ENCODE measurements at places on chromosomes 2 and 18. TPM values are rescaled to one million over a fixed set of nuclear protein-coding genes. Genes with fewer than 3 reads are reported as not detected.

- no peak overlapping the region for H3K27ac ChIP-seq
- H3K4me3 ChIP-seq = no peak overlapping the region
- no peaks in the 10 kb centered on the region for H3K27me3 ChIP-seq
- H3K36me3 ChIP-seq = no peaks in the 10 kb centered on the region
- no peak for DNase-seq
- H3K4me1 ChIP-seq = no peaks in the 10 kb centered on the region
These were observed 961 bp downstream of the GPR55 start for GRCh38 chr2:230924092-230924469.

DNA sequence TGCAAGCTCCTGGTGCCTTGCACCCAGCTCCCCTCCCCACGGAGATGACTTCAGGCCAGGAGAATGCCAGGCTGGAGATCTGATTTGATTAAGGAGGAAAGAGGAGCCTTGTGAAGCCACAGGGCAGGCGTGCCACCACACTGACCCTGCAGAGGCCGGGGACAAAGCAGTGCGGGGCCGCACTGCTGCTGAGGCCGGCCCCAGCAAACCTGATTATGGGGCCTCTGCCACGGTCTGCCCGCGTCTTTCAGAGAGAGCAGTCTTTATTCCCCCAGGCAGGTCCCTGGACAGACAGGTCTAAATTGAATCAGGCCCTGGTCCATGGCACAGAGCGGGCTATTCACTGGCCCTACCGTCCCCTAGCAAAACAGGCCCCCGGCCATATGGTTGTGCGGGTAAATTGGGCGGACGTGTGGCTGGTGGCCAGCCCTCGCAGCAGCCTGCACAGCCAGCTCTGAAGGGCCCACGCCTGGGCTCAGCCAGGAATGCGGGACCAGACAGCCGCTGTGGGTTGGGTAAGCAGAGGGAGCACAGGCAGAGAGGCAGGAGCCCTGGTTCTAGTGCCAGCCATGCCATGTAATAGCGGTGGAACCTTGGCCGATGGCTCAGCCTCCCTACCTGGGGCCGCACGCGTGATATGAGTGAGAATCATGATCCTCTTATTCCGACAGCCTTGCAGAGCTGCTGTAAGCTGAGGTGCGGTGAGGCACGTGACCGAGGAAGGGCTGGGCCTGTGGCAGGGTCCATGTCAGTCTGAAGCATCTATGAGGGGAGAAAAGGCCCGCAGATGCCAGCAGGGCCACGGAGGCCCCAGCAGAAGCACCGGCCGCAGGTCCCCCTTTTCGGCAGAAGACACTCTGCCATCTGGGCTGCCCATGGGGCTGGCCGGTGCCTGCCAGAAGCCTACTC lies 97.3 kb upstream of the MYCN start:
- H3K4me3 ChIP-seq = no peak overlapping the region
- H3K36me3 ChIP-seq = no peaks in the 10 kb centered on the region
- peak overlapping the region; percentile 59 for H3K27ac ChIP-seq

- H3K4me3 ChIP-seq = no peak overlapping the region
- peak overlapping the region; percentile 69 for H3K27ac ChIP-seq
- H3K27me3 ChIP-seq = no peaks in the 10 kb centered on the region
- H3K4me1 ChIP-seq = peaks cover 3% of the 10 kb centered on the region
- H3K36me3 ChIP-seq = no peaks in the 10 kb centered on the region
- peak; percentile 30 for DNase-seq
These were observed 482.5 kb downstream of the NUP35 start for GRCh38 chr2:183606718-183607085.

- H3K27ac ChIP-seq = peak overlapping the region; percentile 82
- peaks cover 12% of the 10 kb centered on the region for H3K4me1 ChIP-seq
- peak; percentile 71 for DNase-seq
- H3K4me3 ChIP-seq = no peak overlapping the region
- H3K36me3 ChIP-seq = no peaks in the 10 kb centered on the region
These were observed 127.9 kb upstream of the SH3BP4 start for GRCh38 chr2:234823877-234824376.

REG3A gene
- 1.6 TPM for total RNA-seq

DNA sequence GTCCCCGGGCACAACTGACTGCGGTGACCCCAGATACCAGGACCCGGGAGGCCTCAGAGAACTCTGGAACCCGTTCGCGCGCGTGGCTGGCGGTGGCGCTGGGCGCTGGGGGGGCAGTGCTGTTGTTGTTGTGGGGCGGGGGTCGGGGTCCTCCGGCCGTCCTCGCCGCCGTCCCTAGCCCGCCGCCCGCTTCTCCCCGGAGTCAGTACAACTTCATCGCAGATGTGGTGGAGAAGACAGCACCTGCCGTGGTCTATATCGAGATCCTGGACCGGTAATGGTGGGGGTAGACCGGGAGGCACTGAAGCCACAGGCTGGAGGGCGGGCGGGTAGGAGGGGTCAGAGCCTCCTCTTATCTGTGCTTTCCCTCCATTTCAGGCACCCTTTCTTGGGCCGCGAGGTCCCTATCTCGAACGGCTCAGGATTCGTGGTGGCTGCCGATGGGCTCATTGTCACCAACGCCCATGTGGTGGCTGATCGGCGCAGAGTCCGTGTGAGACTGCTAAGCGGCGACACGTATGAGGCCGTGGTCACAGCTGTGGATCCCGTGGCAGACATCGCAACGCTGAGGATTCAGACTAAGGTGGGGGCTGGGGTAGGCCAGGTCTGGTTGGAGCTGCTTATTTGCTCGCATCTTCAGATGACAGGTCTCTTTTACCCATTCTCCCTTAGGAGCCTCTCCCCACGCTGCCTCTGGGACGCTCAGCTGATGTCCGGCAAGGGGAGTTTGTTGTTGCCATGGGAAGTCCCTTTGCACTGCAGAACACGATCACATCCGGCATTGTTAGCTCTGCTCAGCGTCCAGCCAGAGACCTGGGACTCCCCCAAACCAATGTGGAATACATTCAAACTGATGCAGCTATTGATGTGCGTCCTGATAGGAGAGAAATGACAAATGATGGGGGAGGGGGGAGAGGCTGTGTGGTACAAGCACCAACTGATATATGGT lies 780 bp downstream of the HTRA2 start:
- H3K4me1 ChIP-seq = no peaks in the 10 kb centered on the region
- H3K36me3 ChIP-seq = no peaks in the 10 kb centered on the region
- peak overlapping the region; percentile 12 for H3K27ac ChIP-seq
- no peaks in the 10 kb centered on the region for H3K27me3 ChIP-seq
- peak overlapping the region; percentile 90 for H3K4me3 ChIP-seq

- no peaks in the 10 kb centered on the region for H3K4me1 ChIP-seq
- no peak overlapping the region for H3K27ac ChIP-seq
- peak; percentile 11 for DNase-seq
These were observed 494.9 kb upstream of the LRATD1 start for GRCh38 chr2:14137643-14138042.

GRCh38 chr2:224133387-224133786 lies 94.3 kb upstream of the SERPINE2 start:
- H3K27me3 ChIP-seq = no peaks in the 10 kb centered on the region
- H3K4me1 ChIP-seq = peaks cover 2% of the 10 kb centered on the region
- no peaks in the 10 kb centered on the region for H3K36me3 ChIP-seq
- no peak for DNase-seq

DIPK1C gene
- 0.40 TPM for total RNA-seq

DNA sequence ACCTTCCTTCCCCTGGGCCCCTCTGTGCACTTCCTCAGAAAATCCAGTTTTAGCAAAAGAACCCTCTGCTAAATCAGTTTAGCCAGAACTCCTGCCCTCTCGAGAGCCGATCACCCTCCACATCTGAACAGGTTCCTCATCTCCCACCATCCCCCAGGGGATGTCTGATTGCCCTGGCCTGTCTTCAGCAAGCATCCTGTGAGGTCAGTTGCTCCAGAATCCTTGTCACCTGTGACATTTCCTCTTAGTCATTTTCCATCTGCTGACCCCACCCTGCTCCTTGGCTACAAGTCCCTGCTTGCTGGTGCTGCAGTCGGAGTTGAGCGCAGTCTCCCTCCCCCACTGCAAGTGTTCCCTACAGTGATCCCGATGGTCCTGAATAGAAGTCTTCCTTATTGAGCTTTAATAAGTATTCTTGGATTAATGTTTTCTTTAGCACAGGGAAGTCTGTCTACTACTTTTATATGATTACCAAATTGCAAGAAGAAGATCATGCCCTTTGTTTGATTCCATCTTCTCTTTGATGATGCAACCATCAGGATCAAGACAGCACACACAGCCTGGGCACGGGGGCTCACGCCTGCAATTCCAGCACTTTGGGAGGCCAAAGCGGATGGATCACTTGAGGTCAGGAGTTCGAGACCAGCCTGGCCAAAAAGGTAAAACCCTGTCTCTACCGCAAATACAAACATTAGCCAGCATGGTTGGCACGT lies 30.9 kb upstream of the UBE2F start:
- H3K27me3 ChIP-seq = no peaks in the 10 kb centered on the region
- DNase-seq = no peak
- no peak overlapping the region for H3K27ac ChIP-seq
- no peaks in the 10 kb centered on the region for H3K4me1 ChIP-seq
- H3K36me3 ChIP-seq = no peaks in the 10 kb centered on the region
- no peak overlapping the region for H3K4me3 ChIP-seq

RIOK3 gene
- 70.7 TPM for total RNA-seq

GRCh38 chr2:148966438-148966758 lies 72.1 kb upstream of the LYPD6B start:
- peaks cover 8% of the 10 kb centered on the region for H3K4me1 ChIP-seq
- no peaks in the 10 kb centered on the region for H3K36me3 ChIP-seq
- no peak for DNase-seq
- H3K27me3 ChIP-seq = no peaks in the 10 kb centered on the region

DNA sequence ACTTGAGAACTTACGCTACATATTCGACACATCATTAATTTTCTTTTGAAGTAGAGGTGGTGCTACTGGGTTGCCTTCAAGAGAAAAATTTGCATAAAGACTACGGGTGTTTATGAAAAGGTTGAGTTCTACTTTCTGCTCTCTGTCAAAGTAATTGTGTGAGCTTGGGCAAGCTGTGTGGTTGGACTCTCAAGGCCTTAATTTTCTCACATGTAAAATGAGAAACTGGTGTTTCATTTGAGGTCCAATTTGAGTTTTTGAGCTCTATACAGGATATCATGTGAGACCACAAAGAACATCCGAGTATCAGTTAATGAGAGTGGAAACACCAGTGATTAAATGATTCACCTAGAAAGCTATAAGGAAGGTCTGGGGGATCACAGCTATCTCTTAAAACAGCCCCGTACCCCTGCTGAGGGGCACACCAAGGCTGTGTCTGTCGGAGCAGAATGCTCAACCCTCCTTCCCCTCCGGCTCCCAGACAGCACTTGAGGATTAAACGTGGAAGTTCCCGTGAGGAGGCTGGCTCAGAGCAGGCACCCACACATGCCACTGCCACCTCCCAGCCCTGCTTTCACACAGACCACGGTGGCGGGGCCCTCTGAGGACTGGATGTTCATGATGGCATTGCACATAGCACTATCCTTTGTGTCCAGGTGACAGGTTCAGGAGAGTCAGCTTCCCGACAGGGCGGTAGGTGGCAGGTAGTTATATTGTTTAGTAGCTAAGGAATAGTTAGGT lies 191.8 kb downstream of the RNF144A start:
- DNase-seq = no peak
- no peaks in the 10 kb centered on the region for H3K27me3 ChIP-seq
- H3K27ac ChIP-seq = no peak overlapping the region
- H3K4me3 ChIP-seq = no peak overlapping the region
- no peaks in the 10 kb centered on the region for H3K36me3 ChIP-seq

DNA sequence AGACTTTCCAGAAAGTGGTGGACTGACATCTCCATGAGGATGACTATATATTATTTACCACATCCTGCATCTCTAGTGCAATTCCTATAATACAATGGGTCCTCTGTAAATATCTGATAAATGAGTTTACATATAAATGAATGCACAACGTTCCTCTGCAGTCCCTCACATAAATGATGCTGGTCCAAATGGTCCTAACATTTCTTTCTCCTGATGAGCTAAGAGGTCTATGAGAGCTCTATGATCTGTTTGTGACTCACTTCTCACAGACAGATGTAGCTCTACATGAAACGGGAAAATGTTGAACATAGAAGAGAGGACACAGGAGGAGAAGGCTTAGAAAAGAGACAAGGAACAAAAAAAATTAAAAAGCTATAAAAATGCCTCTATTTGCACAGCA lies 201.2 kb upstream of the PIK3C3 start:
- H3K27me3 ChIP-seq = no peaks in the 10 kb centered on the region
- no peak for DNase-seq
- H3K27ac ChIP-seq = no peak overlapping the region
- H3K4me3 ChIP-seq = no peak overlapping the region

GRCh38 chr2:157644776-157645175 lies 16.1 kb upstream of the ACVR1C start:
- no peaks in the 10 kb centered on the region for H3K4me1 ChIP-seq
- DNase-seq = no peak
- no peak overlapping the region for H3K4me3 ChIP-seq

DNA sequence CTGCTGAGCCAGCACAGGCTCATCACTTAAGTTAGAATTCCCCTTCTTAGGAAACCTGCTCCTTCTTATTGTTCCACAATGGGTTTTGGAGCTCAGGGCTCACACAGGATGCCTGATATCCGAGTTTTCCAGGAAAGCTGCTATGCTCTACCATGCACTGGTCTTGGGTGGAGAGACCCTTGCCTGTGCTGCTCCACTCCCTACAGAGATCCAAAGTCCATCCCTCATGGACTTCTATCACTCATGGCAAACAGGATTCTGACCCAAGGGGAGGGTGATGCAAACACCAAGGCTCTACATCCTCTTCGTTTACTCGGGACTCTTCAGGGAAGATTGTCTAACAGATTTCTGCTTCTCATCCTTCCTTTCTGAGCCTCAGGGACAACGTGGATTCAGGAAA lies 5.2 kb downstream of the SULT1C2 start:
- H3K4me3 ChIP-seq = no peak overlapping the region
- DNase-seq = no peak
- H3K27ac ChIP-seq = no peak overlapping the region
- H3K36me3 ChIP-seq = no peaks in the 10 kb centered on the region
- H3K27me3 ChIP-seq = no peaks in the 10 kb centered on the region
- peaks cover 11% of the 10 kb centered on the region for H3K4me1 ChIP-seq

TUBA4B gene
- total RNA-seq = 0.13 TPM

FASTKD2 gene
- total RNA-seq = 37.9 TPM

DNA sequence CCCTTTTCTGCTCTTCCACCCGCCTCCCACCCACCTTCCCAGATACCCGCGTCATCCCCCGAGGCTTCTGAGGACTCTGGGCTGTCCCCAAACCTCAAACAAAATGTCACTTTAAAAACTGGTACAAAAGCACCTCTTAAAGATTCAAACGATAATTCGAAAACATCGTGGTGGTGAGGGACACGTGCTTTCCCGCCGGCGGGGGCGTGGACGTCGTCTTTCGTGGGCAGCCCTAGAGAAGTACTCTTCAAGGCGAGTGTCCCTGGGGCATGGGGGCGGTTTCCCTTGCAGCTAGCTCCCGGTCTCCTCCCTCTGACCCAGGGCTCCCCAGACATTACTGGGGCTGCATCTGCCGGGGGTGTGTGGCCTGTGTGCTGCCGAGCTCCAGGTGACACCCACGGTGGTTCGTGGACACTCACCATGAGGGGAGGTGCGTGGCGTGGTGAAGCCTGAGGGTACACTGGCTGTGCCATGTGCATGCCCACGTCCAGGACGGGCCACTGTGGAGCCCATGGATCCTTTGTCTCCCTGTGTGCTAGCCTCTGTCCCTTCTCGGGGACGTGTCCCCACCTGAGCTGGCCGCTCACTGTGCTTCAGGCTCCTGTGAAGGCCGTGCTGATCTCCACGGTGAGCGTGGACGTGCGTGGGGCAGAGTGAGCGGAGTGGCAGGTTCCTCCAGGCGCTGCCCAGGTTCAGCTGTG lies 117.8 kb downstream of the NFATC1 start:
- DNase-seq = no peak
- peaks cover 8% of the 10 kb centered on the region for H3K4me1 ChIP-seq
- peaks cover 3% of the 10 kb centered on the region for H3K27me3 ChIP-seq
- no peak overlapping the region for H3K27ac ChIP-seq
- no peak overlapping the region for H3K4me3 ChIP-seq

GRCh38 chr18:21191596-21192307 lies 50.3 kb upstream of the GREB1L start:
- no peaks in the 10 kb centered on the region for H3K27me3 ChIP-seq
- no peak overlapping the region for H3K4me3 ChIP-seq
- H3K27ac ChIP-seq = no peak overlapping the region
- H3K36me3 ChIP-seq = no peaks in the 10 kb centered on the region
- peak; percentile 82 for DNase-seq

KIAA2012 gene
- total RNA-seq = not detected

Data from hepatocyte (in vitro differentiated cells).